ENCODE measurements at places on chromosomes 2 and 18. TPM values are rescaled to one million over a fixed set of nuclear protein-coding genes. Genes with fewer than 3 reads are reported as not detected.

- peaks cover 13% of the 10 kb centered on the region for H3K4me1 ChIP-seq
- peaks cover 13% of the 10 kb centered on the region for H3K36me3 ChIP-seq
Observed at GRCh38 chr2:26273501-26273900, 28.8 kb downstream of the HADHB start.

DNA sequence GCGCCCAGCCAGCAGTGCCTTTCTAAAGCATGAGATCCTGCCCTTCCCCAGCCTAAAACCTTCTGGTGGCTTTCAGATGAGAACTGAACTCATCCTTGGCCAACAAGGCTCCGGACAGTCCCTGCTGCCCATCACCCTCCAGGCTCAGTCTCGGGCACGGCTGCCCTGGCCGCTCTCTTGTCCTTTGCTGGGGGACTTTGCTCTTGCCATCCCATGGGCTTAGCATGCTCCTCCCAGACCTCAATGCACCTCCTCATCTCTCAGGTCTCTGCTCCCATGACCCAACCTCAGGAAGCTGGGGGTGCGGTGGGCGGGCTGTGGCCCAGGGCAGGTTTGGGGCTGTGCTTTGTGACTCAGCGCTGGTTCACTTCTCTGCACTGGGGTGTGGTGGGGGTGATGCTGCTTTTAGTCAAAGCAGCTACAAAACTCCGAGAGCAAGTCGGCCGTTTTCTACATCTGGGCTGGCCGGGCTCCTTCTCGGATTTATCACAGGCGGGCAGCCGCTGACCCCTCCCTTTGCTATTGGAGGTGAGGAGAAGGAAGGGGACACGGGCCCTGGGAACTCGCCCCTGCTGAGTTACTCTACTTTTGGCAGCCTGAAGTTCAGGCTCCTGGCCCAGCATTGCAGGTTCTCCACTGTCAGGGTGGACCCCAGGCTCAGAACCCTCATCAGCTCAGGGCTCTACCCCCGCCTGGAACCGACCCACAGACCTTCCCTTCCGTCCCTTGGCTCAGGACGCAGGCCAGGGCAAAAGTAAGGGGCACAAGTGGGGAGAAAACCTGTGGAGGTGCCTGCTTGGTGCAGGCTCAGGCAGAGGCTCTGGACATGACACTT, 90.6 kb upstream of the TAF1B start:
- H3K4me1 ChIP-seq: peaks cover 22% of the 10 kb centered on the region
- H3K36me3 ChIP-seq: no peaks in the 10 kb centered on the region
- H3K27ac ChIP-seq: no peak overlapping the region
- H3K27me3 ChIP-seq: no peaks in the 10 kb centered on the region
- DNase-seq: no peak
- no peak overlapping the region for H3K4me3 ChIP-seq

DNA sequence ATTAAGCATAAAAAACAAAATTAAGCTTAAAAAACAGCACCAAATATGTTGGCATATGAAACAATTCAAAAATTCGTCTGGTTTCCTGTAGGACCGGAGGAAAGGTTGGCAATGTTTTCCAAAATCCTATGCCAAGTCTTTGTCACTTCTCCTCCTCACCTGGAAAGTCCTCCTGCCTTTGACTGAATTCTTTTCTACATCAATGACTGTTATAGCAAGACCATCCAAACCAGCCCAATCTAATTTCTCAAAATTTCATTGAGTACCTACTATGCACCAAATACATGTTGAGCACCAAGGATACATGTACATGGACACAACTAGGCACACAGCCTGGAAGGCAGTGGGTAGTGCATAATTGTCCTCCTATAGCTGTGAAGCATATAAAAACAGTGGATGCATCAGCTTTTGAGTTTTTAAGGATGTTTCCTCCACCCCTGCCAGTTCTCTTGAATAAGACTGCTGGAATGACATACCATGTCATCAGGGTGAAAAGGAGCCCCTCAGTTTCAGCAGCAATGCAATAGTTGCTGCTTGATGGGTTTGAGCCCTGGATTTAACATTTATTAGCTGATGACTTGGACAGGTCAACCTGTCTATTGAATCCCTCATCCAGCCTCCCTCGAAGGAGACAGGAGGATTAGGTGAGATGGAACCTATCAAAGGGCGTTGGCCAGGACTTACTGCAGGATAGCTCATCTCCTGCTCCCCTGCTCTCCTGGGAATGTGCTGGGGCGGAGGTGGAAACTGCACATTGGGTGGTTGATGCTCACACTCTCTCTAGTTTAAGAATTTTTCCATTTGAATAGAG, 4.5 kb downstream of the FABP1 start:
- DNase-seq: no peak
- H3K27me3 ChIP-seq: peaks cover 41% of the 10 kb centered on the region
- H3K36me3 ChIP-seq: no peaks in the 10 kb centered on the region
- H3K4me3 ChIP-seq: no peak overlapping the region
- H3K27ac ChIP-seq: no peak overlapping the region

GRCh38 chr2:189074506-189074905, 100.3 kb downstream of the COL3A1 start:
- H3K36me3 ChIP-seq: peaks cover 18% of the 10 kb centered on the region
- H3K4me3 ChIP-seq: no peak overlapping the region
- no peak overlapping the region for H3K27ac ChIP-seq
- no peaks in the 10 kb centered on the region for H3K4me1 ChIP-seq
- H3K27me3 ChIP-seq: no peaks in the 10 kb centered on the region

SNED1 gene
- total RNA-seq: 5.0 TPM

DNA sequence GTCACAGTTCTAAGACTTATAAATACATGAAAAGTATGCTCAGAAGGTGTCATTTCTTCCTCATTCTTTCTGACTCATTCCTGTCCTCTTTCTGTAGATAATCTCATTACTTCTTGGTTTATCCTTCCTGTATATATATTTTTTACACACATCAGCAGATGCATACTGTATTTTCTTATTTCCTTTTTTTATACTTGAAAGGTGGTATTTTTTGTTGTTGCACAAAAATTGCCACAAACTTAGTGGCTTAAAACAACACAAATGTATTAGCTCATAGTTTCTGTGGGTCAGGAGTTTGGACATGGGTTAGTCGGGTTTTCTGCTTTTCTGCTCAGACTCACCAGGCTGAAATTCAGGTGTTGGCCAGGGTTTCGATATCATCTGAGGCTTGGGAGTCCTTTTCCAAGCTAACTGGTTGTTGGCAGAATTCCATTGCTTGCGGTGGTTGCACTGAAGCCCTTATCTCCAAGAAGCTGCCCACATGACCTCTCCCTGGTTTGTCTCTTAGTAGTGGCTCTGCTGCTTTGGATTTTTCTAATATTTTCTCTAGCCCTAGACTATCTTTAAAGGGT, 162.6 kb downstream of the FMNL2 start:
- H3K4me3 ChIP-seq: no peak overlapping the region
- no peaks in the 10 kb centered on the region for H3K36me3 ChIP-seq
- peaks cover 31% of the 10 kb centered on the region for H3K4me1 ChIP-seq
- no peak for DNase-seq

GRCh38 chr2:58860586-58860985, 619.5 kb upstream of the FANCL start:
- H3K4me3 ChIP-seq: no peak overlapping the region
- H3K4me1 ChIP-seq: no peaks in the 10 kb centered on the region
- no peak for DNase-seq
- H3K27me3 ChIP-seq: no peaks in the 10 kb centered on the region

DNA sequence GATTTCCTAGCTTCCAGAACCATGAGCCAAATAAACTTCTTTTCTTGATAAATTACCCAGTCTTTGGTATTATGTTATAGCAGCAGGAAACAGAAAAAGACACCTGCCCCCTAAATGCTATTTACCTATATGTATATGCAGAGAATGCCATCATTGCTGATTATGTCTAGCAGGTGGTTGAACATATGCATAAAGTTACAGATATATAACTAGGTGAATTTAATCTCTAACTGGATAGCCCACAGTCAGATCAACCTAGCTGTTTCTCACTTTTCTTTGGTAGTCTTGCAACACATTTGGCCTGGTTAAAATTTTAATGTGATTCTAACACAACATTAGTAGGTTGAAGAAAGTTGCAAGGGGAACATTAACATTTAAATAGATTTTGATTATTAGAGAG, 7.1 kb upstream of the CERS6 start:
- DNase-seq: no peak
- no peak overlapping the region for H3K27ac ChIP-seq
- H3K4me1 ChIP-seq: no peaks in the 10 kb centered on the region

- H3K36me3 ChIP-seq: no peaks in the 10 kb centered on the region
- no peaks in the 10 kb centered on the region for H3K27me3 ChIP-seq
- no peak for DNase-seq
Observed at GRCh38 chr2:105396254-105397024, 2.4 kb downstream of the FHL2 start.

MC2R gene
- total RNA-seq: not detected

GRCh38 chr18:75612456-75612855, 185.0 kb upstream of the SMIM21 start:
- H3K27me3 ChIP-seq: no peaks in the 10 kb centered on the region
- no peak overlapping the region for H3K4me3 ChIP-seq
- H3K27ac ChIP-seq: no peak overlapping the region
- peak; percentile 80 for DNase-seq
- peaks cover 7% of the 10 kb centered on the region for H3K4me1 ChIP-seq

FBLN7 gene
- 4.1 TPM for total RNA-seq

NMS gene
- not detected for total RNA-seq

- no peak overlapping the region for H3K27ac ChIP-seq
- H3K4me1 ChIP-seq: peaks cover 26% of the 10 kb centered on the region
- no peak for DNase-seq
- H3K36me3 ChIP-seq: no peaks in the 10 kb centered on the region
- no peaks in the 10 kb centered on the region for H3K27me3 ChIP-seq
Observed at GRCh38 chr2:75600461-75601011, 39.8 kb upstream of the EVA1A start.

DNA sequence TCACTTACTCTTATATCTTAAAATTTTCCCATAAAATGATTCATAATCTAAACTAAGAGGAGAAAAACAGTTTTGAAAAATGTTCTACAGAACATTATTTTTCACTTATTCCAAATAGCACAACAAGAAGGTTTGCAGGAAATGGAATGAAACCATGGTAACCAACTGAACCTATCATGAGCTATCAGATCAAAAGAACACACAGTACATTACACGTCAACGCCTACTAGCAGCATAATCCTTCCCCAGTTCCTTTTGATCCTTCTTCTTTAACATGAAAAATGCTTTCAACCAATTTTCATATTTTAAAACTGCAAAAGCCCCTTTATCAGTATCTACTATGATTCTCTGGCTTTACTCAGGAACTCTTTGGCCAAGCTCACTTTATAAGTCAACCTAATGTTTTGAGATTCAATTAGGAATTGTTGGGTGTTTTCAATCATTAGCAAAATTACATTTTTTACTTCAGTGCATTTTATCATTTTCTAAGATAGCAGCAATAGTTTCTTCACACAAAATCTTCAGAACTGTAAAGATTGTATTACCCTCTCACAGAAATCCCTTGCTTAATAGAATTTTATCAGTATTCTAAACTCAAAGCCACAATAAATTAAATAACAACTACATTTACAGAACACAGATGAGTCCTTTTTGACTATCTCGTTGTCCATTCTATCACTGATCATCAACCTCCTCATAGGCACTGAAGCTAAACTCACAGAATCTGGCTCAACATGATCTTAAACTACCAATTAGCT, 102.5 kb downstream of the CHN1 start:
- H3K27ac ChIP-seq: no peak overlapping the region
- H3K4me1 ChIP-seq: no peaks in the 10 kb centered on the region
- H3K27me3 ChIP-seq: no peaks in the 10 kb centered on the region
- H3K4me3 ChIP-seq: no peak overlapping the region
- DNase-seq: no peak

DNA sequence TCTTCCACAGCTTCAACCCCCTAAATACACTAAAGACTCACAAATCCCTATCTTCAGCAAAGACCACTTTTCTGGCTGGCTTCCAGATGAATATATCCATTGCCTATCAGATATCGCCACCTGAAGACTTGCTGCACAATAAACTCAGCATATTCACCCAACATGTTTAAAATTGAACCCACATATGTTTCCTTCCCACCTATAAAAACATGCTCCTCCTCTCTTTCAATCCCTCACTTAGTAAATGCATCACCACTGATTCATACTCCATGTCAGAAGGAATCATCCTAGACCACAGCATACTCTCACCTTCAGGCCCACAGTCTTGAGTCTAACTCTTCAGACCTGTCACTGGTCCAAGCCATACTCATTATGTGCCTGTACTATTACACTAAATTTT, 5.3 kb downstream of the SPC25 start:
- no peak overlapping the region for H3K27ac ChIP-seq
- H3K27me3 ChIP-seq: no peaks in the 10 kb centered on the region
- H3K4me1 ChIP-seq: peaks cover 5% of the 10 kb centered on the region
- no peak overlapping the region for H3K4me3 ChIP-seq

GRCh38 chr18:23066060-23066459, 69.2 kb upstream of the CABLES1 start:
- no peaks in the 10 kb centered on the region for H3K36me3 ChIP-seq
- no peaks in the 10 kb centered on the region for H3K4me1 ChIP-seq
- no peaks in the 10 kb centered on the region for H3K27me3 ChIP-seq
- H3K4me3 ChIP-seq: no peak overlapping the region

GRCh38 chr2:170694316-170694715, 20.8 kb upstream of the SP5 start:
- H3K36me3 ChIP-seq: no peaks in the 10 kb centered on the region
- no peak overlapping the region for H3K27ac ChIP-seq
- no peaks in the 10 kb centered on the region for H3K27me3 ChIP-seq

GRCh38 chr2:218260166-218260565, 649 bp upstream of the GPBAR1 start:
- no peak for DNase-seq
- H3K4me3 ChIP-seq: no peak overlapping the region
- peaks cover 15% of the 10 kb centered on the region for H3K4me1 ChIP-seq
- no peaks in the 10 kb centered on the region for H3K27me3 ChIP-seq
- peaks cover 27% of the 10 kb centered on the region for H3K36me3 ChIP-seq

PHOSPHO2 gene
- 6.9 TPM for total RNA-seq

DNA sequence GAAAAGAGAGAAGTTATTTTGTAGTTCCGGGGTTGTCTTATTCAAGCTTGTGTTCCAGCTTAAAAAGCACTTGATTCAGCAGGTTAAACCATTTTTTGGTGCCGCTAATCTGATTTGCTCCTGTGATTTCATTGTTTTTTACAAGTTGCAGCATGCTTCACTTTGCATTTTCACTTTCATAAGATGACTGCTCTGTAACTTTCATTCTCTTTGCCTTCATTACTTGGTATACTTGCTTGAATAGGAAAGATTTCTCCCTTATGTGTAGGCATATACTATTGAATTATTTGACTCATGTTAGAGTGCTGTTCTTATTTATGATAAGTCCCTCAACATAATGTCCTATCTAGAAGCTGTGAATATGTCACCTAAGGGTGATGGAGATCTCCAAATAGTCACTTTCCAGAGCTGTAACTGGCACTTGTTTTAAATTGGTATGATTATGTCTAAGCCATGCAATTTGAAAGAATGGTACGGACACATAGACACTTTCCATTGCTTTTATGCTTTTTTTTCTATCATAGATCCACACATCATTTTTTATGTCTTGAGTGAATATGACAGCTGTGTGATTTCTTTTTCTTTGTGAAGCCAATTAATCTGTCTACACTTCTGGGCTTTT, 254.5 kb downstream of the DSEL start:
- H3K27me3 ChIP-seq: no peaks in the 10 kb centered on the region
- no peaks in the 10 kb centered on the region for H3K4me1 ChIP-seq
- no peak overlapping the region for H3K4me3 ChIP-seq
- no peak for DNase-seq

- H3K4me1 ChIP-seq: no peaks in the 10 kb centered on the region
- H3K36me3 ChIP-seq: no peaks in the 10 kb centered on the region
- no peak overlapping the region for H3K27ac ChIP-seq
- H3K4me3 ChIP-seq: no peak overlapping the region
Observed at GRCh38 chr2:164186591-164186990, 434.7 kb downstream of the GRB14 start.
